ENCODE measurements at places on chromosomes 1 and 21.

DNA sequence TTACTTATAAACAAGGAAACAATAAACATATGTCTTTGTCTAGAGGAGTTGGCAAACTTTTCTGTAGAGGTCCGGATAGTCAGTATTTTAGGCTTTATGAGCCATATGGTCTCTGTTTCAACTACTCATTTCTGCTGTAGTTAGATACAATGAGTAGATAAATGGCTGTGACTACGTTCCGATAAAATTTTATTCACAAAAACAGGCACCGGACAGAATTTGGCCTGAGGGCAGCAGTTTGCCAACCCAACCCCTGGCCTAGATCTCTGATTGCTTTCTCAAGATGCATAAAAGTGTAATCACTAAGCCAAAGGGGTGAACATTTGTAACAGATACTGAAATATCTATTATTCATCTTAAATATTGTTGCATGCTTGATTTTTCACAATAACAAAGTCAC is 123.1 kb upstream of the ESRRG start:
- DNase-seq, result no peak

GRCh38 chr1:229452956-229453801 is 19.3 kb upstream of the ACTA1 start:
- no peak for DNase-seq

DNA sequence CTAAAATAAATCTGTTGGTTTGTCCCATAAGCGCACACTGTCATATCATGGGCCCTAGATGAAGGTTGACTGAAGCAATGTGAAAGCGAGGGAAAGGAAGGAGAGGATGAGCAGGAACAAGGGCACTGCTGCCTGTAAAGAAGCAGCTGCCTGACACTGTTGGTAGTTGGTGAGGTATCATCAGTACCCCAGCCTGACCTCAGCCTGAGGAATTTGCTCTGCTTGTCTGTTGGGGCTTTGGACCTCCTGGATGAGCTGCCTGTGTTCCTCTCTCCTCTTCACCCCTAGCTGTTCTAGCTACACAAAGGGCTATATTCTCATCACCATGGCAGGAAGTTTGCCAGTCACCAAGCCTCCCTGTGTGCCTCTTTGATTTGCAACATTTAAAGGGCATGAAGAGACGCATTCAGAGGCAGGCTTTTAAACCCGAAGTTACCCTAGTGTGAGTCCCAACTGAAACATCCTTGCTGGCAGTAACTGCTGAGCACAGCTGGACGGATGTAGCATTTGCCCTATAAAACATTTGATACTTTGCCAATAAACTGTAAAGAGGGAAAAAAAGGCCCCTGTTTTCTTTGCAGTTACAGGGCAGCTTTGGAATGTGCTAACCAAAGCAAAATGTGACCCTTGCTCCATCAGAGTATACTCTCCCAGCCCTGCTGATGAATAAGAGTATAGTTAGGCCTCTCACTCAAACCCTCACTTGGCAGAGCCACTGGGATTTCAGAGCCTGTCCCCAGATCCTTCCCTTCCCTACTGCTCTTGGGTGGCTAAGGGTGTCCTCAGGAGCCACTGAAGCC is 22.2 kb upstream of the SPATA6 start:
- peak; percentile 22 for DNase-seq

DNA sequence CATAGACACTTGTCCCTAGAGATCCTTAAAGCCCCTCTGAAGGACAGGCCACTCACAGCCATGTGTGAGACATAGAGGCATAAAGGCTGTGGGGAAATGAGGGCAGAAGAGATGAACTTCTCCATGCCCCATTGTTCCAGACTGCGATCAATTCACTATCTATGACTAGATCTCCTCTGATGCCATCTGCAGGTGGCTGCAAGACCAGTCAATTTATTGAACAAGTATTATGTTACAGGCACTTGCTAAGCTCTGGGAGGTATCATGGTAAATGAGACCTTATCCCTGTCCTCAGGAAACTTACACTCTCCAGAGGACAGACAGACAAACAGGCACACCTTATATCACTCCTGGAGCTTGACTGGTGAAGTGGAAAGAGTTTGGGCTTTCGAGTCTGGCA is 22.9 kb downstream of the UBIAD1 start:
- no peak for DNase-seq
